Ovary (tissue), 10 donors: ENCODE measurements at places on chromosomes 4 and X.

- no peak for DNase-seq
These were observed 33.7 kb upstream of the HPRT1 start for GRCh38 chrX:134426281-134426680.

GRCh38 chrX:39551762-39552161 lies 546.0 kb downstream of the BCOR start:
- no peak for DNase-seq

GRCh38 chr4:110641218-110641617 lies 18.3 kb upstream of the PITX2 start:
- no peak for DNase-seq

GRCh38 chr4:160864253-160864652 lies 1299.5 kb downstream of the FSTL5 start:
- DNase-seq = no peak

GRCh38 chrX:119402588-119402987 lies 3.5 kb downstream of the SLC25A43 start:
- DNase-seq = no peak

- no peak for DNase-seq
These were observed 251.1 kb upstream of the ITM2A start for GRCh38 chrX:79618280-79618679.

DNA sequence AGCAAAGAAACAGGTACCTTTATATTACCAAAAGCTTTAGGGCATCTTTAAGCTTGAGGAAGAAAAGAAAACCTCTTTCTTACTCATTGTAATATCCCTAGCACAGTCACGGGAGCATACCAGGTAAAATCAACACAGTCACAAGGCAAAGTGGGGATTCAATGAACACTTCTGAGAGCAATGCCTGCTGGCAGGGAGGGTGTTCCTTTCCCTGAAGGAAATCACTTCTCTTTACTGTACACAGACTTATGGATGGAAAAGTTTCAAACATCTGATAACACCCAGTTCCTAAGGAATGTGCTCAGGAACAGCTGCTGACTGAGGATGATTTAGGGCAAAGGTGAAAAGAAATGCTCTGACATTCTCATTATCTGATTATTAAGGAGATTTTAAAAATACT lies 94.8 kb downstream of the MAML3 start:
- DNase-seq = no peak

- no peak for DNase-seq
These were observed 6.5 kb upstream of the TSPAN5 start for GRCh38 chr4:98664959-98665358.

DNA sequence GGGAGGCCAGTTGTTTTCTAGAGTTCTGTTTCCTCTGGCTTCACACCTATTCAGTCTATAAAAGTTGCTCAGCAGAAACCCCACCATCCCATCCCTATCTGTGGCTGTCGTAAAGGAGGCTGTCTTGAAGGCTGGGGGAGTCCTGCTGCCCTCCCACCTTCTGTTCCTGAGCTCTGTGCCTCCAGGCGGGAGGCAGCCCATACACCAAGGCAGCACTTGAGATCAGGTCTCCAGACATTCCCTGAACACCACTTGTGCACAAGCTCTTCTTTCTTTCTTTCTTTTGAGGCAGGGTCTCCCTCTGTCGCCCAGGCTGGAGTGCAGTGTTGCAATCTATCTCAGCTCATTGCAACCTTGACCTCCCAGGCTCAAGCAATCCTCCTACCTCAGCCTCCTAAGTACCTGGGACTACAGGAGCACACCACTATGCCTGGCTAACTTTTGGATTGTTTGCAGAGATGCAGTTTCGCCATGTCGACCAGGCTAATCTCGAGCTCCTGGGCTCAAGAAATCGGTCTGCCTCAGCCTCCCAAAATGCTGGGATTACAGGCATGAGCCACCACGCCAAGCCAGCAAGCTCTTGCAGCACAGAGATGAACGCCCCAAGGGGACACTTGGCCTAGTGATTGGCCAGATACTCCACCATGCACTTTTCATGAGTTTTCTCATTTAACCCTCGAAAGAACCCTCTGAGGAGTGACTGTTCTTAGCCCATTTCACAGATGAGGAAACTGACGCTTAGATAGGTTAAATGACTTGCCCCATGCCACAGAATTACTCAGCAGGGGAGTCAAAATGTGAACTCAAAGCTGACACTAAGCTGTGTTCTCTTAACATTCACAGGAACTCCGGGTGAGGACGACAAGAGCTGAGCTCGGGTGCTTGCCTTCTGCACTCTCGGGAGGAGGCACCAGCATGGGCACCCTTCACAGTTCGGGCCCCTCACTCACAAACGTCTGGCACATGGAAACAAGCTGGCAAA lies 55.8 kb upstream of the ENPP6 start:
- DNase-seq = no peak

DNA sequence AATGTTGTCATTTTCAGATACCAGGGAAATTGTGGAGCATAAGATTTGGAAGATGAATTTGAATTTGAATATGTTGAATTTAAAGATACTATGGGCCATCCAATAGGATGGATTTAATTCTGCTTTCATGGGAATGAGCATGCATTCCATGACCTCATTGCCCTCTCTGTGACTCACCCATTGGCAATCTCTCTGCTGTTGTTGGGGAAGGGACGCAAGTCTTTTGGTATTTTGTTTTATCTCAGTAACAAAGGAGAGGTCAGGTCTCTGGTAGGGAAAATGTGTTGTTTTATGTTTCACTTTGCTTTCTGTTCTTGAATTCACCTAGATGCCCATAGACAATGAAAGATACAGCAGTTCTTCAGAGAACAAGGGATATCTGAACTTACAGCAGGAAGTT lies 42.1 kb upstream of the MAGEA4 start:
- DNase-seq = no peak

DNA sequence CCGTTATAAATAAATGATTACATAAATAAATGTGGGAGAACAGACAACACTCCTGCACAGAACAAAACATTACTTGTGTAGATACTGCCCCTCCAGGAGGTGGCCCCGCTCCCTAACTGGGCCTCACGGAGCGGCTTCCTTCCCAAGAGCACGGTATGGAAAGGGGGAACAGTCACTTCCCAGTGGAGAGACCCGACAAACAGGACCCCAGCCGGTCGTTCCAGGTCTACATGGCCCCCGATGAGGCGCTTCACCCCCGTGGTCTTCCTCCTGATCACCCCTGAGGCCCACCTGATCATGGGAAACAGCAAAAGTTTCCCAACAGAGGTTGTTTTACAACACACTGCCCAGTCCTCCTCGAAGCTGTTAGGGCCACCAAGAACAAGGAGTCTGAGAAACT lies 6.6 kb upstream of the SLC6A8 start:
- no peak for DNase-seq

- no peak for DNase-seq
These were observed 106.8 kb upstream of the CBLL2 start for GRCh38 chrX:22165732-22166457.

DNA sequence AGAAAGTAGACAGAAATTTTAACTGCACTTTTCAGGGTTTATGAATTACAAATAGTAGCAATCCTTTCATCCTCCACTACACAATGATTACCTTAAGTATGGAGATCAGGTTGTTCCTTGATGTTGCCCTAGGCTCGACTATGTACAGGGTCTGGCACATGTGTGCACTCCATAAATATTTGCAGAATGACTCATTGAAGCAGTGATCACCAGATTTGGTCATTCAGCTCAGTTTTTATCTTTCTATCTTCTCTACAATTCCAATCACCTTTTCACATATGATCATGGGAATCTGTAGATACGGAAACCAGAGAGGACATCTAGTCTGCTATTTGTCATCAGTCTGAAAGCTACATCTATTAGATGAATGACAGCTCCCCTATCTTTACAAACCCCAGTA lies 171.7 kb upstream of the HCCS start:
- no peak for DNase-seq

GRCh38 chrX:111336141-111336540 lies 65.9 kb upstream of the CAPN6 start:
- DNase-seq = no peak

DNA sequence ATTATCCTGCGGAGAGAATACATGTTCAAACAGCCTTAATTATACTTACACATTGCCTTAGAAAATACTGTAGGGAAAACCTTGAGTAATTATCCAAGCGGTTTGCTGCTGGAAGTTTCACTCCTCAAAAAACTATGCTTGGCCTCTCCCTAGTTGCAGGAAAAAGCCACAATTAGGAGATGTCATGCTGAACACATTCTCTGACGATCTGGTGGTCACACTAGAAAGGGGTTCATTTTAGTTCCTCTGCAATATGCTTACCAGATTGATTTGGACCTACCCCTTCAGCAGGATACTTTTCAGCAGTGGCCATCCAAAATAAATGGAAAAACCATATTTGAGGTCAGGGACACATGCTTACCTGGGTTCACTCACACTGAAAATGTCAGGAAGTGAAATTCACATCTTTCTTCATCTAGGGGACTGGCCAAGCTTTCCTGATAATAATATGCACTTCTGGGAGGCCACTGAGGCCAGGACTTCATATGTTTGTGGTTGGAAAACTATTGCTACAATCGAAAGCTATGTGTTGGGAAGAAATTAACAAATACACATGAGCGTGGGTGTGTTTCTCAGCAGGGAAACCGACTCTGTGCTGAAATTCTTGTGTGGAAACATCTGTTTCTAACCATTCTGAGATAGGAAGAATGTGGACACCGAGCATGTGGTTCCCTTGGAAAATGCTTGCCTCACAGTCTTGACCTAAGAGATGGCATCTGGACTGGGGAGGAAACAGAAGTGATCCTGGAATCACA lies 68.8 kb downstream of the ATXN3L start:
- DNase-seq = no peak

DNA sequence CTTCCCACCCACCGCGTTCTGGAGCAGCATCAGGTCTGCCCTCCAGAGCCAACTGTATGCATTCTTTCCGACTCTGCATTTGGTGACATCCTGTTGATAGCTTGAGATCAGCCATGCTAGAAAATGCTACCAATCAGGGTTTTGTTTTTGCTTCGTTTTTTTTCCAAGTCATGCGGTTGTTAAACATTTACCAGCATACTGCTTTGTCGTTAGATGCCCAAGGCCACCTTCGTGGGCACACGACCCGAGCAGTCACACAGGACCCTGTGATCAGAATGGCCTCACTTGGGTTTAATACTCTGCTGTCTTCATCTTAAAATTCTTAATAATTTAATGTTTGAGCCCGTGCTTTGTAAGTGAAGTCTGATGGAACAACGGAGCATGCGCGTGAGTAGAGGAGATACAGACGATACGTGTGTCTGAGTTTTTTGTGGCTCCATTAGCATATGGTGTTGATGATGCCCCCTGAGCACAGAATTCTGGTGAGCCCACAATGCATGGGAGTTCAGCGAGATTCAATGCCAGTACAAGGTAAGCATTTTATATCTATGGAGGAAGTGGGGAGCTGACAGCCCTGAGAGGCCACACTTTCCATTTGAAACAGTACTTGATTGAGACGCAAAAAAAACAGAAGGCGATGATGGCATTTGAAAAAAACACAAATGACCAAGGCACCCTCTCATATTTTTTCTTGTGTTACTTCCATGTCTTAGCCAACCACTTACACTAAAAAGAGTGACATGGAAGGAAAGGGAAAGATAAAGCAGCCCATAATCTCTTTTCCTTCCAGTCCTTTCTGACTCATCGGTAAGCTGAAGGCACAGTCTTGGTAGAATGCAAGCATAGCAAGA lies 323.6 kb downstream of the BCOR start:
- DNase-seq = no peak

DNA sequence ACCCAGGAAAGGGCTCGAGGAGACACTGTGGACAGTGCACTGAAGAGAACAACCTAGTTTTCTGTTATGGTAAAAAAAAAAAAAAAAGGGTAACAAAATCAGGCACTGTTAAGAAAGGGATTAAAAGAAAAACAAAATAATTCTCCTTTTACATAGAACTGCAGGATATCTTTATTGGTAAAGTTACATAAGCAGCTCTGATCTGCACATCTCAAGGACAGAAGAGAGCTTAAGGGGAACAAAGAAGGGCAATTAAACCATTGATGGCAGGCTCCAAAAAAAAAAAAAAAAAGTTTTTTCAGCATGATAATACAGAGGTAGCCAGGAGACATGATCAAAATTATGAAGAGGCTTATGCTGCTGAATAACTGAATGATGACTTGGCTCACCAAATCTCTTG lies 85.0 kb downstream of the HDAC8 start:
- DNase-seq = no peak

DNA sequence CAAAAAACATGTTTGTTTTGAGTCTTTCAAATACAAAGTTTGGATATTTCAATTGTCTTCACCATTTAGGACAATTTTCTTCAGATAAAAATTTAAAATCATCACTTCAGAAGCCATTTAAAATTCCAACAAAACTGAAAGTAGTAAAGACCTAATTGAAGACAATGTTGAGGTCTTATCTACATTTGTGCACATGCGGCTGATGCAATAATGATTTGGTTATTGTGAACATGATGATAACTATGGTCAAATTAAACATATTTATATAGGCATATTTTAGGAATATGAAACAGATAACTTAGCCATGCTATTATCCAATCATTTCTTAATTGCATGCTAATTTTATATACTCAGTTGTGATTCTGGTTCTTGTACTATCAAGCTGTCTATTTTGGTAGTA lies 407.5 kb downstream of the GALNTL6 start:
- DNase-seq = no peak

GRCh38 chrX:96480081-96480480 lies 204.6 kb upstream of the DIAPH2 start:
- DNase-seq = no peak

- DNase-seq = no peak
These were observed 68.4 kb downstream of the RTL9 start for GRCh38 chrX:110427076-110427475.

- no peak for DNase-seq
These were observed 407.0 kb downstream of the BCOR start for GRCh38 chrX:39690541-39691415.

DNA sequence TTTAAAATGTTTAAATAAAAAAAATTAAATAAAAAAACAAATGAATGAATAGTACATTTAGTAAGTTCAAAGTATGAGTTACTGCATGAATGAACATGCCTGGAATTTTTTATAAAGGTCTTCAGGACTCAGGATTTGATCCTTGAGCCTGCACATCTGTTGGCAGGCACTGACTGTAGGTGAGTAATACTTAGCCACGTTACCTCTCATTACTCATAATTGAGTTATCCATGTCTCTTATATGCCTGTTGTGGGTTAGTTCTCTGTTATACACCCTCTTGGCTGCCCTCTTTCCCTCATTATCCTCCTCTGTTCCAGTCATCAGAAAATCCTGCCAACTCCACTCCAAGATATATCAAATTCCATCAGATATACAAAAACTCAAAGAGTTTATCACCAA lies 276.0 kb downstream of the FBXW7 start:
- DNase-seq = no peak

- DNase-seq = no peak
These were observed 386.8 kb downstream of the UNC5C start for GRCh38 chr4:95161781-95162469.

GRCh38 chrX:149374751-149375150 lies 130.4 kb downstream of the IDS start:
- DNase-seq = no peak

DNA sequence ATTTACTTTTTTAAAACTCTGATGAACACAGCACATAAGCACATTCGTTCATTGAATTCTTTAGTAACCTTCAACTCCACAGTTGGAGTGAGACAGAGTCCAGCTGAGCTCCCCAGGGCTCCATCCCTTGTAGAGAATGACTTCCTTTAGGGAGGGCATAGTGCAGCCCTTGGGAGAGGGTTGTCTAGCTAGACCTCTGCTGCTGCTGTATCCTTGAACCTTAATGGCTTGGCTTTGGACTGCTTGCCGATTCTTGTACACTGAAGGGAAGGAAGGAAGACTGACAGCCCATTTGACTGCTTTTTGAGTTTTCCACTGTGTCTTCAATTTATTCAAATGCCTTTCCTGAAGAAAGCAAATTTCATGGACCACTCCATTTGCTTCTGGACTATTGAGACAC lies 19.4 kb upstream of the FGG start:
- DNase-seq = no peak

- DNase-seq = no peak
These were observed 34.5 kb upstream of the TRIM2 start for GRCh38 chr4:153169776-153170175.
